ENCODE measurements at places on chromosomes 7 and 10.

GRCh38 chr7:73822319-73823173, 8.2 kb upstream of the CLDN4 start:
- peak; percentile 42 for DNase-seq

GRCh38 chr7:152618427-152618826, 57.5 kb downstream of the XRCC2 start:
- DNase-seq, result no peak

DNA sequence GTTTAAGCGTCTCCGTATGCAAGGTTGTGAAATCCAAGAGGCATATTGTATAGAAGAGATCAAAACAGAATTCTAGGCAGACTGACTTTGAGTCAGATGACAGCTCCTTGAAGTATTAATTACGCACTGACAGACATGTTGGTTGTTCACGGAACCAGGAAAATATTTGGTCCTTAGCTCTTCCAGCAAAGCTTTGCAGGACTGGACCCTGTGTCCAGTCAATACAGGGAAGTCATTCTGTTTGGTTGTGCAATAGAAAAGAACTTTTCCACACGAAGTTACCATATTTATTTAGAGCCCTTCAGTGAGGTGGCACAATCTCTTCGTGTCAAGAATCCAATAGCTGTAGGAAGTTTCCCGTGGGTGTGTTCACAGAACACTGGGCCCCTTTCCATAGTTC, 205.3 kb downstream of the ARHGAP21 start:
- DNase-seq, result no peak

DNA sequence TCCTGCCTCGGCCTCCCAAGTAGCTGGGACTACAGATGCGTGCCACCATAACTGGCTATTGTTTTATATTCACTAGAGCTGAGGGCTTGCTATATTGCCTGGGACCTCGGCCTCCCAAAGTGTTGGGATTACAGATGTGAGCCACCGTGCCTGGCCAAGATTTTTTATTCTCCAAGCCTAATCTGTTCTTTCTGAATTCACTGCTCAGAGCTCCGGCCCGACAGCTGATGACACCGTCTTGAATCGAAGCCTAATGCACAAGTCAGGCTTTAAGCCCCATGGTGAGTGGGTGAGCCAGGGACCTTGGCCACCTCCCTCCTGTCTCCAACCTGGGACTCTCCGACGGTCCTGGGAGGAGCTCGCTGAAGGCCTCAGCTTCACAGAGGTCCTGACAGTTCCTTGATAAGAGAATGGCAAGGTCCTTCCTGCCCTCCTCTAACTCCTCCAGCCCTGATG, 338.9 kb downstream of the WDR37 start:
- DNase-seq, result no peak

DNA sequence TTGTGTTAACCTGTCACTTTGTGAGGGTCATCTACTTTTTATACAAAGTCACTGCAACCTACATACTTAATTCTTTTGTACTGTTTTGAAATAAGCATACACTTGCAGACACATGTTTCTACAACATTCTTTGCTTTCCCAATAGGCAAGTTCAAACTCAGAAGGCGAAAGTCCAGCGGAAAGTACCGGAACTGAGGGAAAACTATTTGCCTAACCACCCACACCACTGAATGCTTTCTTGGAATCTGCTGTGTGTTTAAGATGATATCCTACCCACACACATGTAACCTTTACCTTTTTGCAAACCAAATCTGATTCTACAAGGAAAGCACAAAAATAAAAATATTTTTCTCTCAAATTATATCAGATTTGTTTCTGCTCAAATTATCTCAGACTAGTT, 139.4 kb upstream of the AGR3 start:
- DNase-seq, result no peak

DNA sequence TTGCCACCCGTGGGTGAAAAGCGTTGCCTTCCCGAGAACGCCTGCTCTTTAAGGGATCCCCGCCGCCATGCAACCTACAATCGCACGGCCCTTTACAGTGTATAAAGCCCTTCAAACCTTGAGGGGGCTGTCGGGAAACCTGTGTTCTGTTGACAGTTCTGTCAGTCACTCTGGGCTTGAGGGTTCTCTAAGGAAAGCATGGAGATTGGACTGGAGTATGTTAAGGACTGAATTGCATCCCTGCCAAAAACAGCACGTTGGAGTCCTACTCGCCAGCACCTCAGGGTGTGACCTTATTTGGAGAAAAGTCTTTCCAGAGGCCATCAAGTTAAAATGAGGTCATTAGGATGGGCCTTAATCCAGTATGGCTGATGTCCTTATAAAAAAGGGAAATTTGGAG, 70.6 kb downstream of the PFKFB3 start:
- DNase-seq, result no peak

DNA sequence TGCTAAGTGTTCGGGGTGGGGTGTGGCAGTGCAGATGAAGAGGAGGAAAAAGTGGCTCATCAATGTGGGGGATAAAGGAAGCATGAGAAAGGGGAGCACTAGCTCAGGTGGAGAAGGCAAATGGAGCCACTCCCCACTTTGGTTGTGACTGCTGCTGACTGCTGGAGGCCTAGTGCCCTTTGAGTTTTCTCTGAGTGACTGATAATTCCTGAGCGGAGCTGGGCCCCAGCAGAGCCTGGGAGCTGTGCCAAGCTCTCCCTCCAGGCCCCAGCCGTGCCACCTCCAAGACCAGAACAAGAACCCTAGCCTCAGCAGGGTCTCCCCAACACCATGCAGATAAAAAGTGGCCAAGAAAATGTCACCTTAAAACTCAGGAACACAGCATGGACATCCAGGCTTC, 9.7 kb upstream of the RASSF4 start:
- DNase-seq, result no peak

DNA sequence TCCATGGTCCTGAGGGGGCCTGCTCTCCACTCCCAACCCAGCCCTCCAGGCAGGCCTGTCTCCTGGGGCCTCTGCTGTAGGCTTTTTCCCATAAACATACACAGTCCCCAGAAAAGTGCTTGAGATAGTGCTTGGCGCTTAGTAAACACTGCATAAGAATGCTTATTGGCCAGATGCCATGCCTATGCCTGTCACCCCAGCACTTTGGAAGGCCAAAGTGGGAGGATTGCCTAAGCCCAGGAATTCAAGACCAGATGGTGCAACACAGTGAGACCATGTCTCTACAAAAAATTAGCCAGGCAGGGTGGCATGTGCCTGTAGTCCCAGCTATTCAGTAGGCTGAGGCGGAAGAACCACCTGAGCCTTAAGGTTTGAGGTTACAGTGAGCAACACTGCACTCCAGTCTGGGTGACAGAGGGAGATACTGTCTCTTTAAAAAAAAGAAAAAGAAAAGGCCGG, 24.6 kb upstream of the ASL start:
- peak; percentile 83 for DNase-seq

Measured in fibroblast of skin of left biceps (primary cell).